Activated T-helper 2 cell treated with anti-CD3 and anti-CD28 coated beads, Interferon-gamma antibody, Interleukin-2, Interleukin-4, amounts not matched to agents 10 μg/mL and 5 μg/mL and 100 μg/mL, durations not matched to agents 14 hours and 24 hours and 36 hours (primary cell): ENCODE measurements at places on chromosomes 1 and 21.
A peak's percentile ranks its signal among the peaks of the same experiment; 100 is the strongest.

DNA sequence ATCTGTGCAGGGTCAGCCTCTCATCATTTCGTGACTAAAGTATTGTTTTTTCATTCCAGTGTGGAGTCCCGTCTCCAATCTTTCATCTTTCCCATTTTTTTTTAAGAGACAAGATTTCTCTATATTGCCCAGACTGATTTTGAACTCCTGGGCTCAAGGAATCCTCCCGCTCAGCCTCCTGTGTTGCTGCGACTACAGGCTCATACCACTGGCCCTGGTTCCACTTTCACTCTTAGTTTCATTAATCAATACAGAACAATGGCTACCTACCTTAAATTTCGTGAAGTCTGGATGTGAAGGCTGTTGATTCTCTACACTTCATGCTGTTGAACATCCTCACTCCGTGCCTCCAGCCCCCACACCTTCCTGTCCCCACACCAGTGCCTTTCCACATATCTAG is 97.7 kb upstream of the GREM2 start:
- no peak overlapping the region for H3K4me3 ChIP-seq
- no peaks in the 10 kb centered on the region for H3K27me3 ChIP-seq
- H3K36me3 ChIP-seq: no peaks in the 10 kb centered on the region
- H3K27ac ChIP-seq: no peak overlapping the region
- H3K4me1 ChIP-seq: no peaks in the 10 kb centered on the region
- DNase-seq: no peak

- H3K27ac ChIP-seq: no peak overlapping the region
- H3K27me3 ChIP-seq: peaks cover 3% of the 10 kb centered on the region
- no peak overlapping the region for H3K4me3 ChIP-seq
- no peaks in the 10 kb centered on the region for H3K36me3 ChIP-seq
- DNase-seq: no peak
- peaks cover 9% of the 10 kb centered on the region for H3K4me1 ChIP-seq
These were observed 95.4 kb upstream of the USP24 start for GRCh38 chr1:55310505-55310971.

- peaks cover 24% of the 10 kb centered on the region for H3K27me3 ChIP-seq
- no peaks in the 10 kb centered on the region for H3K36me3 ChIP-seq
- H3K27ac ChIP-seq: no peak overlapping the region
- no peak for DNase-seq
These were observed 6.3 kb upstream of the OSBPL9 start for GRCh38 chr1:51610637-51611036.

- no peaks in the 10 kb centered on the region for H3K27me3 ChIP-seq
- H3K4me3 ChIP-seq: no peak overlapping the region
- no peak overlapping the region for H3K27ac ChIP-seq
These were observed 681.5 kb downstream of the LRRIQ3 start for GRCh38 chr1:73516451-73516850.

DNA sequence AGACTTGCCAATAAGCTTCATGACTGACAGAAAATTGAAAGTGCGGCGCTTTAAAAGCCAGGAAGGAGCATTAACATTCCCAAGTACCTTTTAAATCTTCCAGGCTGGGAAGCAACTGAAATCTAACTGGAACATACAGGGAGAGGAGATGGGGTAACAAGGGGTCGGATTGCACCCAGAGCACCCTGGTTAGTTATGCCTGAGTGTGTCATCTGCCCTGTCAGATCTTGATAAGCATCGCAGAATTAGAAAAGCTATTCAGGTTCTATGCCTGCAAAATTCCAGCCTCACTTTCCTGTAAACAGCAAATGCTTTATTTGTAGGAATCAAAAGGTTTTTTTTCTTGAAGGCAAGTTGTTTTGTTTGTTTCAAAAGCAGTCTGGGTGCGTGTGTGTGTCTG is 58.5 kb downstream of the SERBP1 start:
- DNase-seq: no peak
- peaks cover 85% of the 10 kb centered on the region for H3K36me3 ChIP-seq
- peaks cover 8% of the 10 kb centered on the region for H3K4me1 ChIP-seq
- no peak overlapping the region for H3K27ac ChIP-seq

GRCh38 chr1:157838966-157839365 is 2.6 kb downstream of the CD5L start:
- no peak overlapping the region for H3K27ac ChIP-seq
- H3K27me3 ChIP-seq: peaks cover 3% of the 10 kb centered on the region
- no peaks in the 10 kb centered on the region for H3K36me3 ChIP-seq
- H3K4me3 ChIP-seq: no peak overlapping the region
- H3K4me1 ChIP-seq: no peaks in the 10 kb centered on the region

DNA sequence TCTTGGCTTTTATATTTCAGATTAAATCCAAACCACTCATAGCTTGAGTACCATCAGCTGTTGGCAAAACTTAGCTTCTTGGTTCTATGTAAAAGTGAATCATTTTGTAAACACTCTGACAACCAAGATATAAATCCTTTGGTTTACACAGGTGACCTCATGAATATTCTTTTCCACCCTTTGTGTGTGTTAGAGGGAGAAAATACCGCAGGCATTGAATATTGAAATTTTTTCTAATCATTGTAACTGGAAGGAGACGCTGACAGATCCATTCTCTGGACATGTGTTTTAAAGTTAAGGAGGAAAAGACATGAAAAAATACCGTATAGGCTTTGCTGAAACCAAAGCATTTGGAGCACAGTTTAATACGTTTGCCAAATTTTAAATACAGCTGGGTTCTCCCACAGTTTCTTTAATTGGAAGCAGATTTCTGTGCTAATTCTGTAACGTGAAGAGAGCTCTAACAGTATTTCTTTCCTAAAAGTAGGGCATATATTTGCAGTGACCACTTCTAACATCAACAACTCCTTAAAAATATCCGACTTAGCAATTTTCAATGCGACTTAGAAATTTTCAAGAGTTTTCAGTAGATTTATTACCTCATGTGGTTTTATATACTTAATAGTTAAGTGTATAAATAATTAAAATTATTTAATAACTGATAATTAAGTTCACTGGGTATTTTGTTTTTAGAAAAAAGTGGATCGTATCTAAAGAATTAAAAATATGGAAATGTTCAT is 388.2 kb downstream of the USP25 start:
- H3K27ac ChIP-seq: no peak overlapping the region
- H3K4me3 ChIP-seq: no peak overlapping the region
- DNase-seq: no peak
- no peaks in the 10 kb centered on the region for H3K36me3 ChIP-seq

- H3K4me3 ChIP-seq: no peak overlapping the region
- H3K27ac ChIP-seq: no peak overlapping the region
- no peaks in the 10 kb centered on the region for H3K27me3 ChIP-seq
- no peaks in the 10 kb centered on the region for H3K36me3 ChIP-seq
These were observed 141.3 kb upstream of the ADAMTS5 start for GRCh38 chr21:27108228-27108627.

DNA sequence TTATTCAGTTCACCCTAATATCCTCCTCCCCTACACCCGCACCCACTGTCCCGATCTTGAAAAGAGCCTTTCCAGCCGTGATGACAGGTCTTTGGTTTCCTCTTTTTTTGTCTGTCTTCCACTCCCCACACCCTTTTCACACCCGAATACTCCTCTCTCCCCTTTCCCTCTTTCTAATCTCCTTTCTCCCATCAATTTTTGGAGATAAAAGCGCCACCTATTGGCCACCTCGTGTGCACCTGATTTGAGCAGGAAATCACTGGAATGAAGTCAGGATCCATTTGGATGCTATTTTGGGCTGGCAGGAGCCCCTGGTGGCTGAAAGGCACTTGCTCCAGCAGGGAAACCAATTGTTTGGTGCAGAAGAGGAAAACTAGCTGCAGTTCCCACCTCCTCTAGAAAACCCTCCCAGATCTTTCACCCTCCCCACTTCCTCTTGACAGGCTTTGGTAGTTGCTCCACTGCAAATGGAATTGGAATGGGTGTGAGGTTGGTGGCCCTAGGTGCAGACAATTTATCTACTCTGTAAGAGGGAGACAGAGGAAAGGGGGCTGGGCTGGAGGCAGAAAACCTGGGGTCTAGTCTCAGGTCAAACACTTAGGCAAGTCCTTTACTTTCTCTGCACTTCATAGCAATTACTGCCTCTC is 8.4 kb downstream of the FOXE3 start:
- DNase-seq: no peak
- H3K4me3 ChIP-seq: no peak overlapping the region

GRCh38 chr1:77424236-77424635 is 142.4 kb downstream of the AK5 start:
- H3K36me3 ChIP-seq: no peaks in the 10 kb centered on the region
- no peak overlapping the region for H3K27ac ChIP-seq
- DNase-seq: no peak
- H3K4me3 ChIP-seq: no peak overlapping the region

GRCh38 chr1:97824200-97824599 is 96.6 kb downstream of the DPYD start:
- no peak overlapping the region for H3K4me3 ChIP-seq
- no peaks in the 10 kb centered on the region for H3K27me3 ChIP-seq
- H3K36me3 ChIP-seq: no peaks in the 10 kb centered on the region
- no peak overlapping the region for H3K27ac ChIP-seq
- H3K4me1 ChIP-seq: no peaks in the 10 kb centered on the region

GRCh38 chr1:183029591-183030000 is 6.4 kb downstream of the LAMC1 start:
- H3K27me3 ChIP-seq: peaks cover 73% of the 10 kb centered on the region
- H3K27ac ChIP-seq: no peak overlapping the region
- DNase-seq: no peak
- H3K4me1 ChIP-seq: peaks cover 4% of the 10 kb centered on the region
- no peaks in the 10 kb centered on the region for H3K36me3 ChIP-seq

- no peaks in the 10 kb centered on the region for H3K27me3 ChIP-seq
- no peak for DNase-seq
- H3K4me3 ChIP-seq: peak overlapping the region; percentile 54
- H3K27ac ChIP-seq: peak overlapping the region; percentile 91
These were observed 26.2 kb downstream of the SLC2A1 start for GRCh38 chr1:42932442-42932941.

DNA sequence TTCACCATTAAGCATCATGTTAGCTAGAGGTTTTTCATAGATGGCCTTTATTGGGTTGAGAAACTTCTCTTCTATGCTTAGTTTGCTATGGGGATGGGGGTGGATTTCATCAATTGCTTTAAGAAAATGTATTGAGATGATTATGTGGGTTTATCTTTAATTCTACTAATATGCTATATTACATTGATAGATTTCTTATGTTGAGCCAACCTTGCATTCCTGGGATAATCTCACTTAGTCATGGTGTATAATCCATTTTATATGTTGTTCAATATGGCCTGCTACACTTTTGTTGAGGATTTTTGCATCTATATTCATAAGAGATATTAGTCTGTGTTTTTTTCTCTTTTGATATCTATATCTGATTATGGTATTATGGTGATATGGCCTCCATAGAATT is 70.7 kb downstream of the MAP3K7CL start:
- H3K27ac ChIP-seq: no peak overlapping the region
- no peak for DNase-seq
- peaks cover 24% of the 10 kb centered on the region for H3K36me3 ChIP-seq
- no peak overlapping the region for H3K4me3 ChIP-seq
- no peaks in the 10 kb centered on the region for H3K27me3 ChIP-seq

DNA sequence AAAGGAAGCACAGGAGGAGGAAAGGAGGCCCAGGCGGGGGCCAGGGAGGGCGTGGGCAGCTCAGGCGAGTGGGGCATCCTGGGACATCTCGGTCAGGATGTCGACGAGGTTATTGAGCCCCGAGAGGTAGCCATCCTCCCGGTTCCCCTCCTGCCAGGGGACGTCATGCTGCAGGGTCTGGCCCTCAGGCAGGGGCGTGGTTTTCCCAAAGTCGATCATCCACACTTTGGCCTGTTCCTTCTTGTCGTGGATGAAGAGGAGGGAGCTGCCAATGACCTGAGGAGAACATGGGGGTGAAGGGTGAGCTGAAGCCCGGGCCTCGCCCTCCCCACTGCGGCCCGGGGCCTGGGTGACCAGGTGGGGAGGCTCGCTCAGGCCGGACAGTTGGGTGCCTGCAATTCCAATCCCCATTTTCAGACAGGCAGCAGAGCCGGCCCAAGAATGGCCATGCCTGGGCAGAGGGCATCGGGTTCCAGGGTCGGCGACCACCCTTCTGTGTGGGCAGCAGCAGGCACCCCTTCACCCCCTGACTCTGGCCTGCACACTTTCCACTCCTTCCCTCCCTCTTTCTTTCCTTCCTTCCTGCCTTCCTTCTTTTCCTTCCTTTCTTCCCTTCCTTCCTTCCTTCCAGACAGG is 86.2 kb downstream of the STUM start:
- H3K4me1 ChIP-seq: peaks cover 37% of the 10 kb centered on the region
- peaks cover 61% of the 10 kb centered on the region for H3K36me3 ChIP-seq
- DNase-seq: no peak
- no peaks in the 10 kb centered on the region for H3K27me3 ChIP-seq
- H3K4me3 ChIP-seq: peak overlapping the region; percentile 22

GRCh38 chr1:9038881-9039760 is 12.9 kb upstream of the SLC2A7 start:
- H3K4me1 ChIP-seq: no peaks in the 10 kb centered on the region
- DNase-seq: no peak
- H3K4me3 ChIP-seq: no peak overlapping the region
- no peaks in the 10 kb centered on the region for H3K36me3 ChIP-seq
- no peak overlapping the region for H3K27ac ChIP-seq

GRCh38 chr1:111463029-111463683 is 10.6 kb upstream of the C1orf162 start:
- H3K36me3 ChIP-seq: peaks cover 71% of the 10 kb centered on the region
- peaks cover 13% of the 10 kb centered on the region for H3K4me1 ChIP-seq
- no peak overlapping the region for H3K27ac ChIP-seq

DNA sequence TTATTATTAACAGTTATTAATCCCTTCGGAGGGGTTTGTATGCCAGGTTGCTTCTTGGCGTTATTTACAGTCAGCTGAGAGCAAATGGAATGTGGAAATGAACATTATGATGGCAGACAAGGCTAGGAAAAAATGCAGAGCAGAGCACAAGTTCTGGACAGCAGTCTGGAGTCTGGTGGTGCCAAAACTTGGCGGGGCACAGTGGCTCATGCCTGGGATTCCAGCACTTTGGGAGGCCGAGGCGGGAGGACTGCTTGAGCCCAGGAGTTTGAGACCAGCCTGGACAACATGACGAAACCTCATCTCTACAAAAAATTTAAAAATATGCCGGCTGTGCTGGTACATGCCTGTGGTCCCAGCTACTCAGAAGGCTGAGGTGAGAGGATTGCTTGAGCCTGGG is 67.6 kb downstream of the CDC7 start:
- H3K27ac ChIP-seq: no peak overlapping the region
- H3K4me1 ChIP-seq: peaks cover 23% of the 10 kb centered on the region
- H3K27me3 ChIP-seq: no peaks in the 10 kb centered on the region

DNA sequence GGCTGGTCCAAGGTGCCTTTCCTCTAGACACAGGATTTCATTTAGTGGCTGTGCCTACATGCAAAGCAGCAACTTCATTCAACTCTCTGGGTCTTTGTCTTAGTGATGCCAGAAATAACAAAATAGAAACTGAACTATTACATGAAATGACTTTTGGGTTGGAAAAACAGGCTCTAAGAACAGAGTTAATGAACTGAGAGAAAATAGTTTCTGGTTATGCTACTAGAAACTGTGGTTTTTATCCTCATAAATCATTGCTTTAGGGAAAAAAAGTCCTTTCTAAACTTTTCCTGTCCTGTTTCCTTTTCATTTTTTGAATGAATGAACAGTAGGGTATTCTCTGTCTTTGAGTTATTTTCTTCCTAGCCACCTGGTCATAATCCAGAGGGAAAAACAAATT is 424.0 kb downstream of the KIF26B start:
- no peaks in the 10 kb centered on the region for H3K27me3 ChIP-seq
- no peaks in the 10 kb centered on the region for H3K36me3 ChIP-seq
- H3K4me1 ChIP-seq: no peaks in the 10 kb centered on the region
- DNase-seq: no peak
- no peak overlapping the region for H3K27ac ChIP-seq
